AML-193 (cell line): ENCODE measurements at places on chromosomes 3 and 15.

- DNase-seq: no peak
Measured at GRCh38 chr3:15339786-15340215, 7.4 kb upstream of the SH3BP5 start.

DNA sequence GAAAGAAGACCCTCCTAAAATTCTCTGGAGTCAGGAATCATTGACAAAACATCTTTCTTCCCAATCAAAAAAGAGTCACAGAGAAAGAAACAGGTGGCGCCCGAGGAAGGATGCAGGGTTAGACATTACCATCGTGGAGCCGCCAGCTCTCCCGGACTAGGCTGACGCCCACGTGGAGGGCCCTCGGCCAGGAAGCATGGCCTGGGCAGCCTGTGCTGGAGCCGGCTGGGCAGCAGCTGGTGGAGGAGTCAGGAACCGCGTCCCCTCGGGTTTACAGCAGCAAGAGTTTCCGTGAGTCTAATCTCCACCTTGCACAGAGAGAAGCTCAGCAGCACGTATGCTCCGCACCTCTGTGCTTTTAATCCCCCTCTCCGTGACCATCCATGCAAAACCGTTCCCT is 533.7 kb upstream of the ATP11B start:
- no peak for DNase-seq

DNA sequence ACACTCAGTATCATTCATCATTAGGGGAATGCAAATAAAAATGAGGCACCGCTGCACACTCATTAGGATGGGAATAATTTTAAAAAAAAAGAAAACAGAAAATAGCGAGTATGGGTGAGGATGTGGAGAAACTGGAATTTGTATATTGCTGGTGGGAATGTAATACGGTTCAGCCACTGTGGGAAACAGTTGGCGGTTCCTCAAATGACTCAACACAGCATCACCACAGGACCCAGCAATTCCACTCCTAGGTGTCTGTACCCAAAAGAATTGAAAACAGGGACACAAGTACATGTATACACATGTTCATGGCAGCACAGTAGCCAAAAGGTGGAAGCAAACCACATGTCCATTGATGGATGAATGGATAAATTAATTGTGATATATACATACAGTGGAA is 35.2 kb upstream of the RFTN1 start:
- DNase-seq: no peak

- DNase-seq: no peak
Measured at GRCh38 chr3:41638381-41638780, 323.5 kb downstream of the ULK4 start.

DNA sequence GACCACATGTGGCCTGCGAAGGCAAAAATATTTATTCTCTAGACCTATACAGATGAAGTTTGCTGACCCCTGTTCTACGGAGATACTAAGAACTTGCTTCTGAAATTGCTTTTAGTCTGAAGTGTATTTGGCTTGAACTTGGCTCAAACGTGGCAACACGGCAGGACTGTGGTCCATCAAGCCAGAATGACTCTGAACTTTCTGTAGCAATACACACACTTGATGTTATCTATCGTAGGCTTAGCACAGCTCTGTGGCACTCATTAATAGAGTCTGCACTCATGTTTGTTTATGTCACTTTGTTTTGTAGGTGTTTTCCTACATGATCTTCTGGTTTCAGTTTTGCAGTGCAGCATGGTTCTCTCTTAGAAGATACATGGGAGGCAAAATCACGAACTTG is 298.1 kb downstream of the ADAMTS17 start:
- no peak for DNase-seq

DNA sequence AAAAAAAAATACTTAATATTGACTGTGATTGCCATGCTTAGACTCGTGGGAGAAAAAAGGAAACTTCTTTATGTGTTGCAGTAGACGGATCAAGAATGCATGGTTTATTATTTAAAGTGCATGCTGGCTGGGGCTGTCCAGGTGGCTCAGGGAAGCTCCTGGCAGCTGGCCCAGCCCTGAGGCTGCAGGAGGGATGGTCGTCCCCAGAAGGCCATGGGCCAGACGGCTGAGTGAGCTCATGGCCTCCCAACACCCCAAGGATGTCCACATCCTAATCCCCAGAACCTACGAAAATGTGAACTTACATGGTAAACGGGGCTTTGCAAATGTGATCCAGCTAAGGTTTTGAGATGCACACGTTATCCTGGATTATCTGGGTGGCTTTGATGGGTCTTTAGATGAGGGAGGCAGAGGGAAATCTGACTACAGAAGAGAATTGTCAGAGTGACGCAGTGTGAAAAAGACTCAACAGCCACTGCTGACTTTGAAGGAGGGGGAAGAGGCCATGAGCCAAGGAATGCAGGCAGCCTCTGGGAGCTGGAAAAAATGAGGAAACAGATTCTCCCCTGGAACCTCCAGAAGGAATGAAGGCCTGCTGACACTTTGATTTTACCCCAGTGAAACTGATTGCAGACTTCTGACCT is 29.8 kb downstream of the ADAMTS17 start:
- no peak for DNase-seq
